ENCODE measurements at places on chromosomes 1 and 21.

DNA sequence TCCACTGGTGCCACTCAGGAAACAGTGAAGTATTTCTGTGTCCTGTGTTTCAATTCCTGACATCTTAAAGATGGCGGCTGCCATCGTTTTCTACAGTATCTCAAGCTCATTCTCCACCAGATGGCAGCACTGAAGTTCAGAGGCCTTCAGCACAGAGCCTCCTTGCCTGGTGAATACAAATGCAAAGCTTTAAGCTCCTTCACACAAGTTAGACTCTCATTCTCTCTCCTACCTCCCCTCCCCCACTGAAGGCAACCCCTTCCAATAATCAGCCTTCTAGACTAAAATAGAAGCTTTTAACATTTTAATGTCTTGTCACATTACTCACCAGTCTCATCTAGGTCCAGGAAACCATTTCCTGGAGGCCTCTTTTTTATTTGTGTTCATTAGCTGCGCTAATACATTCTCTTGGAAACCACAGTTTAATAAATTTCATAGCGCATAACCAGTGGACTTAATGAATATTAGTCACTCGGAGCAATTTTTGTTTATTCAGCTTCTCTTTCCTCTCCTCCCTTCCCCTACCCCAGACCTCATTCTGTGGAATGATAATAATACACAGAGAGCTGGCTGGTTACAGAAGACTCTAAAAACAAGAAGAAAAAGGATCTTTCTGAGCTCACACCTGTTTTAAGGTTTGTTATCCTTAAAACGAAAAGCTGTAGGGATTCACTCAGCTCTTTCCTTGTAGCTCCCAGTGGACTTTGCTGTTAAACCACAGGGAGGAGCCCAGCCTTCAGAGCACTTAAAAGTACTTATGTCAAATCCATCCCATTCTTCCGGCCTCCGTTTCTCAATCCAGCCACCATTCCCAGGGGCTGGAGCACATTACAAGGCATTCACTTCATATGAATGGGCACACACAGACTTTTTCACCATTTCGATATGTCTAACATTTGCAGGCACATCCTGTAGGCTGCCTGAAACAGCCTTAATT is 384.9 kb downstream of the HLX start:
- DNase-seq, result peak; percentile 70

DNA sequence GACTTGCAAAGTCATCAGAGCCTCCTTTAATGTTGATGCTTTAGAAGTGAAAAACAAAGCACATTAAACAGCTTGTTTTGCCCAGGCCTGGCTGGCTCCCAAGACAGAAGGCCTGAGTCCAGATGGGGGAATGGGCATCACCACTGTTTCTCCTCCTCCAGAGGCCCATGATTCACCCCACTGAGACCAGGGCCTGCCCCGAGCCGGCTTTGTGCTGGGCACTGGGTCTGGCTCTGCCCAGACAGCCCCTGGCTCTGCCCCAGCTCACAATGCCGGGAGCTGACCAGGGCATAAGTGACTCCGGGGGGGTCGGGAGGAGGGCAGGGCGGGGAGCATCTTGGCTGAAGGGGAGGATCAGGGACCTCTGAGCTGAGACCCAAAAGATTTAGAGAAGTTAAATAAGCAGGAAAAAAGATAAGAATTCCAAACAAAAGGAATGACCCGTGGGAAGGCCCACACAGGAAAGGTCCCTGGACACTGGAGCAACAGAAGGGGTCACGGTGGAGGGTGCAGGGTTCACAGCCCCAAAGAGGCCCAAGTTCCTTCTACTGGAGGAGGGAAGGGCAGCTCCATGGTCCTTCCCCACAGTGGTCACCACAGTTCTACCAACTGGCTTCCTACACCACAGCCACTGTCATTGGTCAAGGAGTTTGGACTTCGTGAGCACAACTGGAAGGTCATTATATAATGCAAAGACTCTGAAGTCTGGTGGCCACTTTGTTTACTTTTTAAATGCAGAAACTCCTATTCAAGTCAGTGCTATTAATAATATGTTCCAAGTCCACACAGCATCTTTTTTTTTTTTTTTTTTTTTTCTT is 5.5 kb downstream of the C2CD2 start:
- DNase-seq, result no peak

- no peak for DNase-seq
Measured at GRCh38 chr1:200628223-200628881, 7.8 kb upstream of the KIF14 start.

- no peak for DNase-seq
Measured at GRCh38 chr21:34912022-34912945, 136.8 kb downstream of the RUNX1 start.

GRCh38 chr1:25657121-25657882 is 40.7 kb downstream of the MAN1C1 start:
- no peak for DNase-seq

DNA sequence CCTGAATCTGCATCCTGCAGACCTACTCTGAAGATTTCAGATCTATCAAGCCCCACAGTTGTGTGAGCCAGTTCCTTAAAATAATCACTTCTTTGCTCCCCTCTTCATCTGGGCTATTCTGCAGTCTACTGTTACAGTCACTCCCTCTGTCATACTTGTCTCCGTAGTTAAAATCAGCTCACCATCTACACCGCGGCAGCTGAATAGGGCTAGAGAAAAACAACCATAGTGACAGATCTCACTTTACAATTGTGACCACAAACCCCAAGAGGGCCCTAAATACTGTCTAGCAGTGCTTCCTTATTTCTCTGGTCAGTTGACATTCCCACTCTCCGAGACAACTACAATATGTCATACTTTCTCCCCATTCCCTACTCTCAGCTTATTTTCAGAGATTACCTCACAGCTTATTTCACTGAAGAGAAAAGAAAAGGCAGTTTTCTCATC is 12.9 kb downstream of the DESI2 start:
- DNase-seq, result no peak

DNA sequence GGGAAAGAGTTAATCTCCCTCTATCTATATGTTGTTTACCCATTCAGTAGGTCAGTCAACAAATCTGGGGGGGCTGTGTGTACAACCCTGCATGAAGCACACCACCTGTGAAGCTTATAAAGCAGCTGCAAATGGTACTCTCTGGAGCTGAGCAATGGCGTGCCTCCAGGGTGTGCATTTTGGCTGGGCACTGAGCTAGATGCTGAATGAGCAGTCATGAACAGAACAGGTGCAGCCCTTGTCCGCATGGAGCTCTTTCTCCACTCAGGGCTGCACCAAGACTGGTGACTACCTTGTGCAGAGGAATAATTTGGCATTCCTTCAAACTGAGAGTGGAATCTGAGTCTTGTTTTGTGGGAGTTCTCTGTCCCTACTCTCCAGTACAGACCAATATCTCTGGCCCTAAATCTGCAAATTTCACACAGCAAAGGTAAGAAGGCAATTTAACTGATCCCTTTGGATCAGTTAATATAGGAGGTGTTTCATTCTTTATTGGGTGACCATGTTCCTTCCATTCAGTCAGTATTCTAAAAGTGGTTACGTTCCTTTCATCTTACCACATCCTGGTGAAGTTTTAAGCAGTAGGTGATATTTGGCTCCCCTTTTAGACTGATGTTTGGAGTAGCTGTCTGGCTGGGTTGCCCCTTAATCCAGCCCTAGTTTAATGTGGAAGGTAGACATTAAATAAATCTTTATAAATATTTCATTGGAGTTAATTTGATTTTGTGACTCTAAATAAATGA is 76.0 kb downstream of the GPR88 start:
- no peak for DNase-seq

DNA sequence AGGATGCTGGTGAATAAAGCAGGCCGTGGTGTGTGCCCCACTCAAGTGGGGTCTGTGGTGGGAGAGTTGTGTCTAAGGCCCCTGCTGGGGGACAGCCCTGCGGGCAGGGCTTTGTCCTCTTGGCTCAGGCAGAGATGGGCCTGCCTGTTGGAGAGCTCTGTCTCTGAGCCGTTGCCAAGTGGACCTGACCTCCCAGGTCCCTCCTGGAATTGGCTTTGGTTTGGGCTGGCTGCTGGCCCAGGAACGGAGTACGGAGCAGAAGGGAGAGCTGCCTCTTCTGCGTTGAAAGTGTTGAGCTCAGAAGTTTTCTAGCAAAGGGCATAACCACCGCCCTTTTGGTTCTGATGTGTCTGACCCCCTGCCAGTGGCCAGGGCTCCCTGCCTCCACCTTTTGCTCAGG is 153.9 kb downstream of the PEX14 start:
- DNase-seq, result no peak

GRCh38 chr1:93613898-93614297 is 67.7 kb downstream of the BCAR3 start:
- no peak for DNase-seq

GRCh38 chr1:172288581-172288980 is 131.9 kb upstream of the C1orf105 start:
- no peak for DNase-seq

- no peak for DNase-seq
Measured at GRCh38 chr1:211965108-211965805, 70.1 kb downstream of the INTS7 start.

GRCh38 chr1:170219163-170219562 is 73.4 kb downstream of the NTMT2 start:
- no peak for DNase-seq

DNA sequence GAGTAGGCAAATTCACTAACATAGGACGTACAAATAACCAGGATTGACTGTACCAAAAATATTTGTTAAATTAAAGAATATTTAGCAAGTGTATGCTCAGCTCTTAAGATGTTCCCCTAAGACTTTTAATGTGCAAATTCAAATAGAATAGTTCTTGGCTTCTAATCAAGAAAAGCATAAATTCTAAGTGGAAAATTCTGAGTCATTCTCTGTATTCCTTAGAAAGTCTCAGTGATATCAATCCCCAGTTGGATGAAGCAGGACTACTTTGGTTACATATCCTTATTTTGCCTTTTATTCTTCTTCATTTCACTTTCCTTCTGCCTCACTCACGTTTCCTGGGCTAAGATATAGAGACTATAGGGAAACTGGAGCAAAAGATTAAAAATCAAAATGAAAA is 130.2 kb downstream of the IFI44 start:
- no peak for DNase-seq

GRCh38 chr1:119141020-119141424 is 569 bp upstream of the WARS2 start:
- DNase-seq, result no peak

GRCh38 chr1:184065559-184065958 is 14.0 kb downstream of the TSEN15 start:
- DNase-seq, result no peak

DNA sequence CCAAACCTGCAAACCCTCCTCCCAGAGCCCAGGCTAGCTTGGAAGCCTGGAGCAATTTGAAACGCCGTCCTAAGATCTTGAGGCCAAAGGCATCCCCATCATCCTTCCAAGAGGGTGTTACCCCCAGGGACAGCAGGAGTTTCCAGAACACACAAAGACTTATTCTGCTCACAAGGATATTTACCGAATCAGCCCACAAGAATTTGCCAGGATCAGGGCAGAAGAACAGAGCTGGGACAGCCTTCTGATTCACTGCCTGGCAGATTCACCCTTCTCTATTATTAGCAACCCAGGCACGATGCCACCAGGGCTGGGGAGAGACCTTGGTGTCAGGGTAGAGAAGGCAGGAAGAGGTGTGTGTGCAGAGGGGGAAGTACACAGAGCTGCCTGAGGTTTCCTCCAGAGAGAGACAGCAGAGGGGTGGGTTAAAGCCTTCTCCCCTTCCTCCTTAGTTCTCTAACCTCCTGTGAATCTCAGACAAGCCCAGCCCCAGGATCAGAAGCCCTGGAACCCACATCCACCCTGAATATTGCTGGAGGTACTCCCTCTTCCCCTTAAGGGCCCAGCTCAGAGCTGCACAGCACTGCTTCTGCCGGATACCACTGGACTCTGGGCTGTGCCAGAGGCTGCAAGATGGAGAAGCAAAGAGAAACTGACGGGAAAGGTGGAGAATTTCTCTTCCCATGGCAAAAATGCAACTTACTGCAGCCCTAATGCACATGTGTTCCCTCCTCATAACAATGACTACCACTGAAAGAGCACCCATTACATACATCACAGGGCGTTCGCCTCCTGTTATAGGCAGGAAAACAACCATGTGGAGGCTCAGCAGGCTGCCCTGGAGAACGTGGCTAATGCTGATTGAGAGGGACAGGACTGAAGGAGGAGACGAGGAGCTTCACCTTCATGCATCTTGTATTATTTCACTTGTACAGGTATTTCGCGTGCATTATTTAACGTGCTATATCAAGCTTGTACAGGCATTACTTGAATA is 61.8 kb downstream of the ITPKB start:
- peak; percentile 88 for DNase-seq

GRCh38 chr21:31107871-31108270 is 69.6 kb upstream of the KRTAP19-8 start:
- DNase-seq, result no peak

DNA sequence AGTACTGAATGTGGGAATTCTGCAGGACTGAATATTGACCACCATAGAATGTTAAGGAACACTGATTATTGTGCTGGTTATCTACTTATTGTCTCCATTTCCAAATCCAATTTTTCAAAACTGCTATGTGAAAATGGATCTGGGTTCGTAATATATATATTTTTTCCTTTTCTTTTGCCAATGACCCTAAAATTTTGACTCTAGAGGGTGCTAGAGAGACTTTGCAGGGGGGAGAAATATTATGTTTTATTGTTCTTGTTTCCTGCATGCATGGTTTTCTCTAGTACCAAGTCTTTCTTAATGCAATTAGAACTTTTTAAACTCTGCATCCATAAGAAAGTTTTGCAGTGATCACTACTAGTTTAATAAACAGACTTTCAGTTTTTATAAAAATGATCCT is 1256.9 kb downstream of the BRINP3 start:
- no peak for DNase-seq

- DNase-seq, result no peak
Measured at GRCh38 chr1:95133687-95134086, 16.5 kb downstream of the TLCD4 start.
